DND-41 (cell line): ENCODE measurements at places on chromosomes 1 and 21.

GRCh38 chr1:186722711-186723309 is 42.6 kb upstream of the PTGS2 start:
- DNase-seq: peak; percentile 12
- H3K4me1 ChIP-seq: no peaks in the 10 kb centered on the region
- no peak overlapping the region for H3K27ac ChIP-seq
- no peaks in the 10 kb centered on the region for H3K36me3 ChIP-seq
- H3K27me3 ChIP-seq: no peaks in the 10 kb centered on the region
- no peak overlapping the region for H3K4me3 ChIP-seq

DNA sequence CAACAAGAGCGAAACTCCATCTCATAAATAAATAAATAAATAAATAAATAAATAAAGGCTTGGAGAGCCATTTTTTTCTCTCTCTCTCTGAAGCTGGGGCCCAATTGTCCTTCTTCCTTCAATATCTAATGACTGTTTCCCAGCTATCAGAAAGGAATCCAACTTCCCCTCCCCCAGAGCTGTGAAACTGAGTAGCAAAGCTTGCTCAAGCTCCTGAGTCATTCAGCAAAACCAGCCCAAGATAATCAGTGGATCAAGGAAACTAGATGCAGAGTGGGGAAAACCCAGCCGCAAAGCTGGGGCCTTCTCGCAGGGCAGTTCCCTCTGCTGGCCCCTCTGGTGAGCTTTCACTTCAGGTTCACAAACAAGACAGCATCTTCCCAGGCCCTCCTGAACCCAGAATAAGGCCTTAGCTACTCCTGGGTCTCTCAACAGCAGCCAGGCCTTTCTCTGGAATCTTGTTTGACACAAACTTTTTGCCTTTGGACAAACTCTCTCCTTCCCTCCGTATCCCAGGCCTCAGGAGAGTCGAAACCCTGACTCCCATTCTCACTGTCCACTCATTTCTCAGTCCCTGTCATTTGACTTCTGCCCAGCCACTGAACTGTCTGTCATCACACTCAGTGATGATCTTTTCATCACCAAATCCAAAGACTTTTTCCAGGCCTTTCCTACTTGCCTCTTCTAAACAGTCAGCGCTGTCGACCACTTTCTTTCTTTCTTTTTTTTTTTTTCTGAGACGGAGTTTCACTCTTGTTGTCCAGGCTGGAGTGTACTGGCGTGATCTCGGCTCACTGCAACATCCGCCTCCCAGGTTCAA is 18.0 kb upstream of the PTP4A2 start:
- no peak overlapping the region for H3K4me3 ChIP-seq
- no peaks in the 10 kb centered on the region for H3K27me3 ChIP-seq
- H3K36me3 ChIP-seq: no peaks in the 10 kb centered on the region
- H3K4me1 ChIP-seq: peaks cover 63% of the 10 kb centered on the region
- H3K27ac ChIP-seq: peak overlapping the region; percentile 89

GRCh38 chr1:168319691-168320090 is 39.0 kb downstream of the TBX19 start:
- H3K36me3 ChIP-seq: no peaks in the 10 kb centered on the region
- no peaks in the 10 kb centered on the region for H3K27me3 ChIP-seq
- no peak for DNase-seq
- H3K4me1 ChIP-seq: no peaks in the 10 kb centered on the region
- H3K27ac ChIP-seq: no peak overlapping the region

DNA sequence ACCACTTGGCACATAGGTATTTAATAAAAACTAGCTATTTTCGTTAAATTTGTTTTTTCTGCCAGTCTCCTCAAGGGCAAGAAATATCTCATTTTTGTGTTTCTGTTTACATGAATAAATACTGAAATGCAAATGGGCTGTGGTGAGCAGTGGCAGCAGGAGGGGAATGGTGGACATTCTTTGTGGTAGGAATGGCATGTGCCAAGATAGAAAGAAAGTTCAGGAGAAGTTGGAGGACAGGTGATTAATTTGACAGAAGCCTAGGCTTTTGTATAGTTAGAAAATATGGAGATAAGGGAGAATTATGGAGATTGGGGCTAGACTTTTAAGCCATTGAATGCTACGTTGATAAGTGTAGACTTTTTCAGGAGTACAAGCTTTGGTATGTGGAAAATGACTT is 8.6 kb downstream of the RAP1A start:
- no peak overlapping the region for H3K27ac ChIP-seq
- no peaks in the 10 kb centered on the region for H3K4me1 ChIP-seq
- H3K4me3 ChIP-seq: no peak overlapping the region
- DNase-seq: no peak

DNA sequence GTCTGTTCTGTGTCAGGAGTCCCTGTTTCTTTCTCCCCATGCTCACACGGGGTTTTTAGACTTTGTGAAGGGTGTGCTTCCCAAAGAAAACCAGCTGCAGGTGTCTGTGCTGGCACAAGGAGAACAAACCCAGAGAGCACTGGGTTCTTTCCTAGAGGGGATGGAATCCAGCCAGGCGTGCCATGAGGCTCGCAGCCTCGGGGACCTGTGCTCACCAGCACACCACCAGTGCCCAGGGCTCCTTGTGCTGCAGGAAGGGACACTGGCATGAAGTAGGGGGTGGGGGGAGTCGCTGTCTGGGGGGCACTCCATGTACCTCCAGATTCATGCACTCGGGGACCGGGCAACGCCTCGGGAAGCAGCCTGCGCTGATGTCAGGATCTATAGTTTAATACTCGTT is 57.9 kb downstream of the AGPAT3 start:
- DNase-seq: no peak
- H3K27me3 ChIP-seq: no peaks in the 10 kb centered on the region
- no peak overlapping the region for H3K27ac ChIP-seq
- peaks cover 3% of the 10 kb centered on the region; the same call in 1 of the 2 replicates for H3K4me1 ChIP-seq
- H3K4me3 ChIP-seq: no peak overlapping the region
